ENCODE measurements at places on chromosomes 16 and 17. TPM values are rescaled to one million over a fixed set of nuclear protein-coding genes. Genes with fewer than 3 reads are reported as not detected.

GRCh38 chr16:89847051-89847939 lies 19.0 kb downstream of the SPIRE2 start:
- DNase-seq = no peak

SPEM3 gene
- not detected for polyA plus RNA-seq

DNA sequence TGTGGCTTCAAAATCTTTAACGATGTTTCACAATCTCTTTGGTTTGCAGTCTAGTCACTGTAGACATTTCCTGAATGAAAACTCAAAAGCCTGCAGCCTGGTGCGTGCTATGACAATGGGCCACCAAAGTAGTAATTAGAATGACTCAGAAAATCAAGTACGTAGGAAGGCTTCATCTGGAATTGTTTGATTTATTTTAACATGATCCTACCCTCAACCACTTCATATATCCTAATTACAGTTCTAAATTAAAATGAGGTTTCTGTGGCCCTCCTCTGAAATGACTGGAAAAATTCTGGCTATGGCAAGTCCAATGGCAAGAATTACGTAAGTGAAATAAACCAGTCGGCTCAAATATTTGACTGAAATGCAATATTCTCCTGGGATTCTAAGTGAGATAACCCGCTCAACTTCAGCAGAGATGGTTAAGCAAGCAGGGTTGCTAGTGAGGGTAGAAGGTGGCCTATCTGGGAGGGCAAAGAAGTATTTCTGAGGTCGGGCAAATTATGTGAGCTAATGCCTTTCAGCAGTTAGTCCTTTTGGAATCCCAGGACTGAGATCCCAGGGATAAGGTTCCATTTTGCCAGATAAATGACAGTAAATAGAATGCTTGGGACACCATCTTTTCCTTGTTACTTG lies 145.6 kb upstream of the MYOCD start:
- no peak for DNase-seq

MYL4 gene
- polyA plus RNA-seq = 0.20 TPM

- no peak for DNase-seq
Observed at GRCh38 chr16:67112591-67113399, 3.1 kb downstream of the PHAF1 start.

GRCh38 chr17:44187131-44187899 lies 543 bp downstream of the TMUB2 start:
- peak; percentile 46 for DNase-seq

DNA sequence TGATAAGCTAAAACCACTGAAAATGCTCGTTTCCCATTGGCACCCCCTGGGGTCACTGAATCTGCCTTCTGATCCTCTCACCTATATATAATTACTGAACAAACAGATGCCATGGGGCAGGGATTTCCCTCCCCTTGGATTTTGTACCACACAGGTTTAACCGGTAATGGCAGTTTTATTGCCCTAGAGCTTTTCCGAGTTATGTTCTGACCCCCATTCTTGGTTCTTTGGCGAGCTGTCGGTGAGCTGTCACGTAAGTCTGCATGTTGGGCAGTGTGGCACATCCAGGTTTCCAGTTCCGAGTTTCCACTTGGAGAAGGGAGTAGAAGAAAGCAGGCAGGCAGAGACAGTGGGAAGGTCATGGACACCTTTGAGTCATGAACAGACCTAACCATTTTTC lies 7.1 kb downstream of the TMEM97 start:
- no peak for DNase-seq

ACAP1 gene
- 2.3 TPM for polyA plus RNA-seq

TMEM97 gene
- 10.4 TPM for polyA plus RNA-seq

GRCh38 chr17:1515640-1516387 lies 598 bp downstream of the INPP5K start:
- peak; percentile 91 for DNase-seq

Measured in IMR-90 (cell line).